GM23248 (cell line): ENCODE measurements at places on chromosomes 3 and 15.

- peak; percentile 59 for DNase-seq
These were observed 58.9 kb downstream of the MYO1E start for GRCh38 chr15:59313641-59314332.

DNA sequence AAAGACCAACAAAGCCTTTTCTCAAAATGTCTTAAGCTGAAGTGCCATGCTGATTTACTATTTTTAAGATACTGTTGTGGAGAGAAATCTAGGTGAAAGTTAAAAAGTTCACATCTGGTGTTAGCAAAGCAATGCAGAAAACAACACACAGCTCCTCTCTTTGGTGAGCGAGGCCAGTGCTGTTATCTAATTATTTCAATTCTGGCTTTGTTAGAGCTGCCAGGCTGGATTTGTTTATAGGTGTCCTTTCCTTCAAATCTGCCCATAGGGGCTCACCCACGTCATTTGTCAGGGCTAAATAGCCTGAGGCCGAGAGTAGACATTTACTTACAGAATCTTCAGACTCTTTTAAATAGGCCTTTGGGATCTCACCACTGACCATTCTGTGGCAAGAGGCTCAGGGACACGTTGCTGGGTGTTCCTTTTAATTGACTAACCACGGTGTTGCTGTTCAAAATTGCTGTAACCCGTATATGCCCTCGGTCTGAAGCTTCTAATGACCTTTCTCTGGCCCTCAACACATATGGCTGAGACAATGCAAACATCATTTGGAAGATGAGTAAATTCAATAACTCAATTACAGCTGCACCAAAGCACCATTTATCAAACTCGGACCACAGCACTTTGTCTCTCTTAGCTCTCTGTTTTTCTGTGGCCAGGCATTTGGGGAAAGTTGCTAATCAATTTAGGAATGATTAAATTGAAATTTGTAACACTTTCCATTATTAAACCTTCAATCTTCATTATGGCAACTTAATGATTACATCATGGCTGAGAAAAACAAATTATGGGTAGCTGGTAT is 152.6 kb downstream of the PDZRN3 start:
- DNase-seq, result no peak

DNA sequence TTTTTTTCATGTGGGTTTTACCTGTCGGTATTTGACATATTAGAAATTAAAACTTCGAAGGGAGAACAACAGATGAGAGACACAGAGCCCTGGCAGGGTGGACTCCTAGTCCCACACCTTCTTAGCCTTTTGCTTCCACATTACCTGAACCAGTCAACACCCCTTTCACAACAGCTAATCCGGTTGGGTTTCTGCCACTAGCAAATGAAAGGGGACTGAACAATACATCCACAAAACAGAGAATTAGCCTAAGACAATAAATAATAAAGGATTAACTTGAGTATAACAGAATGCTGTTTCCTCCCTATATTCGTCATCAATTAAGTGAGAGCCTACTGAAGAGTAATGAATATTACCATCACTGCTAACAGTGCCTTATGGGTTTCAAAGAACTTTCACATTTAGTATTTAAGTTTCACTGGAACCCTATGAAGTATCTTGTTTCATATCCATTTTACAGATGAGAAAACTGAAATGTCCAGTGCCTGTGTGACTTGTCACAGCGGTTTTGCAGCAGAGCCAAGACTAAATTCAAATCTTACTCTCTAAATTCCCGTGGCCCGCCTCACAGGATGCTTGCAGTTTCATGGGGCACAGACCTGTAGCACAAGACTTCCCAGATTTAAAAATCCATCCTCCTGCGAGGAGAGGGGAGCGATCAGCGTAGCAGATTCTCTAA is 1.0 kb upstream of the RAB8B start:
- peak; percentile 41 for DNase-seq

- peak; percentile 43 for DNase-seq
These were observed 21.7 kb downstream of the THSD4 start for GRCh38 chr15:71136793-71137518.

- DNase-seq, result no peak
These were observed 40.2 kb upstream of the TMEM87A start for GRCh38 chr15:42313463-42313862.

GRCh38 chr3:131538968-131539367 is 36.2 kb upstream of the MRPL3 start:
- no peak for DNase-seq

DNA sequence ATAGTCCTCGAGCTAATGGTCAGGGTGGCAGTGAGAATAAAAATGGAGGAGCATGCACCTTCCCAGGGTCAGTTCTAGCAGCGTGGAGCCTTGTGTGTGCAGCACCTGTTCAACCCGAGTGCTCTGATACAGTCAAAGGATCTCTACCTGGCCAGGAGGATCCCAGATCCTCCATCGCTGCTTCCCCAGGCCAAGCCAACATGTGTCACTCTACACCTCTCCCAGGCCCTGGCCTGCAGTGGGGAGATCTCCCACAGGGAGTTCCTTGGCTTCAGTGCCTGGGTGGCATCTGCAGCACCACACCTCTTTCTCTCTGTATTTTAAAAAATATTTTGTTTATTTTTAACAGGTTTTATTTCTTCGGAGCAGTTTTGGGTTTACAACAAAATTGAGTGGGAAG is 414.8 kb upstream of the C2CD4B start:
- DNase-seq, result no peak

- DNase-seq, result no peak
These were observed 182.4 kb downstream of the ANXA2 start for GRCh38 chr15:60215225-60215963.

- DNase-seq, result peak; percentile 37
These were observed 32.5 kb downstream of the CPN2 start for GRCh38 chr3:194318511-194319161.

DNA sequence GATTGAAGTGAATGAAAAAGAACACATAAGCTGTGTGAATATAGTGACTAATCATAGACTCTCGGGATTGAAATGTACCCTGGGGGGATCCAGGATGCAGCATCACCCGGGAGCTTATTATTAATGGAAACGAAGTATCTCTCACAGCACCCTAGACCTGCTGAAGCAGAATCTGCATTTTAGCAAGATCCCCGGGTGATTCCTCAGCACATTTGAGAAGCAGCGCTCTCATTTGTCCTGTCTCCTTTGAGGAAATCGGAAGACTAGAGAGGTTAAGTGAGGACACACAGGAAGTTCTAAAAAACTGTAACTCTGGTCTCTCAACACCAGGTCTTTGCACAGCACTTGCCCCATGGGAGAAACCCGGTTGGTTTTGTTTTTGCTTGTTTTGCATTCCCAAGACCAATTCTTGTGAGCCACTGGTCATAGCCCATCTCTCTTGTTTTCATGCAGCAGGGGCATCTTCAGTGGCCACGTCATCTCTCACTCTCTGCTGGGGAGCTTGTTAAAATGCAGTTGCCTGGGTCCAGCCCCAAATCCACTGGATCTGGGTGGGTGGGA is 30.2 kb downstream of the ZNF710 start:
- DNase-seq, result peak; percentile 68

GRCh38 chr3:146834917-146835316 is 229.8 kb upstream of the PLSCR5 start:
- peak; percentile 24 for DNase-seq

DNA sequence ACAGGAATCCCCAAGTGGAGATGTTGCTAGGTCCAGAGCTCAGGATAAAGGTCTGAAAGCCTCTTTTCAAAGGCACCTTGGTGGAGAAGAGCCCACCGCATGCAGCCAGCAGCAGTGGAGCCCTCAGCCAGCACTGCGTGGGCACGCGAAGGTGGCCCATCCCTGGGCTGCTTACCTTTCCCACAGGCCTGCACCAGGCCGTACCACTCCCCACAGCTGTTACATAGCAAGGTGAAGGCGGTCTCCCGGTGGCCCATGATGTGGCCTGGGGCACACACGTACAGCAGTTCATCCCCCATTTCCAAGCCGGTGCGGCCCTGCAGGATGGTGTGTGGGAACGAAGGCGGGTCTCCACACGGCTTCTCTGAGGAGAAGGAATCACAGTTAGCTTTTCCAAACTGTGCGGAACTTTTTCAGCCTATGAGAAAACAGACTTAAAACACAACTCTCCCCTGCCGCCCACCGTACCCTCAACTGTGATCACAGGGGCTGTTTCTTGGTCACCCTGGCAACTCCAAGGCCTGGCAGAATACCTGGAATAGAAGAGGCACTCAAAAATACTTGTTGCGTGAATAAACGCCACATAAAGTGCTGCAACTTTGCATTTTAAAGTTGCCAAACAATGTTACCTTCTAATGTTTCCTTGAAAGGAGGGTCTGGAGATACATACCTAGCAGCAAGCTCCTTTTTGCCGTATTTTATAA is 43.7 kb downstream of the SUSD5 start:
- DNase-seq, result no peak

DNA sequence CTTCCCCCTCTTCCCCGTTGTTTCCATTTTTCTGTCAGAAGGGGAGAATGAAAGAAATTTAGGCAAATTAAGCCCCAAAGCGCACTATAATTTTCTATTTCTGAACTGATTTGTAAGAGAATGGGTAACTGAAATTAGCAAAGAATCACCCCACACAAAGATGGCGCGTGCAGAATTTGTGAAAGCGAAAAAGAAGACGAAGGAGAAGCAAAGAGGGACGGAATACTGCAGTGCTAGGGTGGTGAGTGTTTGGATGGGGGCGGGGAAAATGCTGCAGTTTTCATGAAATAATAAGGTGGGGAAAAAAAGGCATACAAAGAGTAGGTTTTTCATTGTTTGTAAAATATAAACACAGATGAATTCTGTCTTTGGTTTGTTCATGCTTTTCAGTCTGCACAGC is 4.6 kb upstream of the CTNNB1 start:
- DNase-seq, result no peak

- DNase-seq, result no peak
These were observed 255.8 kb downstream of the FAM43A start for GRCh38 chr3:194941360-194941955.

GRCh38 chr15:101308604-101309435 is 13.8 kb upstream of the SNRPA1 start:
- no peak for DNase-seq

- DNase-seq, result no peak
These were observed at the start of gene RLBP1 for GRCh38 chr15:89221543-89221942. RLBP1 (minus strand) TSS chr15:89221579; CDS start chr15:89218975, 2,604 bp downstream.

DNA sequence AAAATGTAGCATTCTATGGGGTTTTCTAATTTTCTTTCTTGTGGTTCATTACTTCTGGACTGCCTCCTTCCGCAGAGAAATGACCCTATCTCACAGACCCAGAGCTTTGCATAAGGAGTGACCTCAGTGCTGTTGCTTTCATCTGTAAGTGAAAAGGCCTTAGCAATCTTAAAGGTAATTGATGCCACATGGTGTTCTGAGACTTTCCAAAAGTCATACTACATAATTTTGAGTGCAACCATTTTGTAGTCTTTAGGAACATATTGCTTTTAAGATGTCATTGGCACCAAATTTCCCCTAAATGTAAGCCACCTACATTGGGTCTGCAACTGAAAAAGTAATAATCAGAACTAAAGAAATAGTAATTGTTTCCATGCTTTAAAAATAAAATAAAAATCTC is 9.2 kb upstream of the HHLA2 start:
- DNase-seq, result no peak

DNA sequence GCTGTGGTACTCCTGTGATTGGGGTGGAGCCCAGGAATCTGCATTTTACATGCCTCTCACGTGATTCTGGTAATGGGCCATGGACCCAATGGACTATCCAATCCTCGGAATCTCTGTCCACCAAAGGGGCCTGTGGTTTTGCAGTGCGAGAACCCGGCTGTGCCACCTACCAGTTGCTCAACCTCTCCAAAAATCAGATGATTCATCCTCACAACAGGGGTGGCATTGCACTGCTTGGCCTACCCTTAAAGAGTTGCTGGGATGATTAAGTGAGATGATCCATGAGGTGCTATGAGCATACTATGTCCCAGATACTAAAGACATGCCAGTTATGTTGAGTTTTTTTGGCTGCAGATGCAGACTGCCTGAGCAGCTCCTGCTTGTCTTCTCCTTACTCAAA is 5.1 kb downstream of the ANP32A start:
- DNase-seq, result peak; percentile 73

GRCh38 chr3:98563661-98564281 is 29.6 kb downstream of the CPOX start:
- peak; percentile 77 for DNase-seq

- DNase-seq, result no peak
These were observed 28.4 kb downstream of the PLS1 start for GRCh38 chr3:142624341-142625152.

GRCh38 chr3:61896251-61896650 is 334.9 kb downstream of the PTPRG start:
- DNase-seq, result no peak

DNA sequence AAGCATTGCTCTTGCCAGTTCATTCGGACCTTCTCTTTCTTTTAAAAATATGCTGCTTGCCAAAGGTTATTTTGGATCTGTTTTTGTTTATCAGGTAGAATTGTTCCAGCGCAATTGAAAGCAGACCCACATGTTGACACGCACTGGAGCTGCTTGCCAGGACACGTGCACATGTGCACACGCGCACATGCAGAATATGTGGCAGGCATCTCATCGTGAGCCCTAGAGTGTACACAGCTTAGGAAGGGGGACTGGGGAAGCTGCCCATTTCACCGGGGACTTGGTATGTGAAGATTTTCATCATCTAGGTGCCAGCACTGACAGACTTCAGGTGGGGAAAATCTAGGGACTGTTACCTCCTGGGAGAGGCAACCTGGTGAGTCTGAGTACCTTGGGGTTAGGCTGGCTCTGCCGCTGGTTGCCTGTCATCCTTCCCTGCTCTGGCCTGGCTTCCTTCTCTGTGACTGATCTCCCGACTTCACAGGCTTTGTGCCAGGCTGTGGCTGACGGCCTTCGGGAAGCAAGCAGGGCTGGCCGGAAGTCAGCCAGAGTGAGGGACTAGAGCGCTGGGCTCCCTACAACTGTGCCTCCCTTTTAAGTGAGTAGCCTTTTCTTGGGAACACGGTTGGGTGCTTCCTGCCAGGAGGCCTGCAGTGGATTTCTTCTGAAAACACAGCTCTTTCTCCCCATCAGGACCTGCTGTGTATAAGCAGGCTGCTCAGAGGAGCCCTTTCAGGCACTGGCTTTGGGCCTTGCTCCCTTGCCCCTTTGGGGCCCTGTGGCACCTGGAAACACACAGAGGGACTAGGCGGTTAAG is 129.3 kb downstream of the EEFSEC start:
- peak; percentile 82 for DNase-seq

GRCh38 chr3:25985621-25986020 is 195.7 kb downstream of the OXSM start:
- DNase-seq, result no peak

DNA sequence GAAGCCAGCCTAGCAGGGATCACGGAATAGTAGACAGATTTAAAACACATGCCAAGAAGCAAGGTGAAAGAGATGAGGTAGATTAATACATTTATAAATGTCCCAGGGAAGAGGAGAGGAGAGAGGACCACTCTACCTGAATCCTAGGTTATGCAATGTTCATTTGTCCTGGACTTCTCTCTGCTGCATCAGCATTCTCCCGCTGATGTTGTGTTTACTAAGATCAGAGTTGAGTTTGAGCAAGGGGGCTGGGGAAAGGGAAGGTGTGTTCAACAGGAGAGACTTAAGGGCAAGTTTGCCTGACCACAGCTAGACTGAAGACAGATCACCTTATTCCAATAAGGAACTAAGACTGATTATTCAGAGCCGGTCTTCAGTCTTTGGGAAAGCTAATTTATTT is 1.1 kb upstream of the KPNA1 start:
- no peak for DNase-seq
